Transverse colon (tissue), 4 donors: ENCODE measurements at places on chromosomes 3 and 15. TPM values are rescaled to one million over a fixed set of nuclear protein-coding genes. Genes with fewer than 3 reads are reported as not detected.
A peak's percentile ranks its signal among the peaks of the same experiment; 100 is the strongest.

Gene C3orf49
- not detected for total RNA-seq

GRCh38 chr3:188798556-188799145 lies 373.1 kb upstream of the TPRG1 start:
- no peak for DNase-seq

Gene PTX3
- 1.8 TPM for total RNA-seq

Gene MAN2A2
- 66.5 TPM for total RNA-seq

DNA sequence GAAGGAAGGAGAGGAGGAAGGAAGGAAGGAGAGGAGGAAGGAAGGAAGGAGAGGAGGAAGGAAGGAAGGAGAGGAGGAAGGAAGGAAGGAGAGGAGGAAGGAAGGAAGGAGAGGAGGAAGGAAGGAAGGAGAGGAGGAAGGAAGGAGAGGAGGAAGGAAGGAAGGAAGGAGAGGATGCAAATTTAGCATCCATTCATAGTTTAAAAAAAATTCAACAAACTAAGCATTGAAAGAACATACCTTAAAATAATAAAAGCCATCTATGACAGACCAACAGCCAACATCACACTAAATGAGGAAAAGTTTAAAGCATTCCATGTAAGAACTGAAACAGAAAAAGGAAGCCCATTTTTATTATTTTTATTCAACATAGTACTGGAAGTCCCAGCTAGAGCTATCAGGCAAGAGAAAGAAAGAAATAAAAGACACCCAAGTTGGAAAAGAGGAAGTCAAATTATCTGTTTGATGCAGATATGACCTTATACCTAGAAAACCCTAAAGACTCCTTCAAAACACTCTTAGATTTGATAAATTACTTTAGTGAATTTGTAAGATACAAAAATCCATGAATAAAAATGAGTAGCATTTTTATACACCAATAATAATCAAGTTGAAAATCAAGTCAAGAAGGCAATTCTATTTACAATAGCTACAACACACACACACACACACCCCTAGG lies 52.2 kb upstream of the FXR1 start:
- no peak for DNase-seq

Gene ALPK3
- 3.8 TPM for total RNA-seq

DNA sequence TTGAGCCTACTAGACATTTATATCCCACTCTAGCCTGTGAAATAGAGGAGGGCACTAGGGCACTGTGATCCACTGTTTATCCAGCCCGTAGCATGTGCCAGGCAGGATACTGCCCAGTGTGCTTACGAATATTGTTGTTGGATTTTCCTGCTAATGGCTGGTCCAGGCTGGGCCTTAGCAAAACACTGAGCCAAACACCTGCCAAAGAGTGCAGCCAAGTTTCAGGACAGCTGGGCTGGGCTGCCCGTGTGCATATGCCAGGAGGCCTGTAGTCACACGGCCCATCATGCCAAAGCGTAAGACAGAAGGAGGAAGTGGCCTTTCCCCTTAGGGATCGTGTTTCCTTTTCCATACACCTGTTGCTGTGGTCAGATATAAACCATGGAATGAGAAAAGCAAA lies 54.5 kb upstream of the ABHD10 start:
- DNase-seq, result peak; percentile 39

Gene GPR149
- not detected for total RNA-seq

DNA sequence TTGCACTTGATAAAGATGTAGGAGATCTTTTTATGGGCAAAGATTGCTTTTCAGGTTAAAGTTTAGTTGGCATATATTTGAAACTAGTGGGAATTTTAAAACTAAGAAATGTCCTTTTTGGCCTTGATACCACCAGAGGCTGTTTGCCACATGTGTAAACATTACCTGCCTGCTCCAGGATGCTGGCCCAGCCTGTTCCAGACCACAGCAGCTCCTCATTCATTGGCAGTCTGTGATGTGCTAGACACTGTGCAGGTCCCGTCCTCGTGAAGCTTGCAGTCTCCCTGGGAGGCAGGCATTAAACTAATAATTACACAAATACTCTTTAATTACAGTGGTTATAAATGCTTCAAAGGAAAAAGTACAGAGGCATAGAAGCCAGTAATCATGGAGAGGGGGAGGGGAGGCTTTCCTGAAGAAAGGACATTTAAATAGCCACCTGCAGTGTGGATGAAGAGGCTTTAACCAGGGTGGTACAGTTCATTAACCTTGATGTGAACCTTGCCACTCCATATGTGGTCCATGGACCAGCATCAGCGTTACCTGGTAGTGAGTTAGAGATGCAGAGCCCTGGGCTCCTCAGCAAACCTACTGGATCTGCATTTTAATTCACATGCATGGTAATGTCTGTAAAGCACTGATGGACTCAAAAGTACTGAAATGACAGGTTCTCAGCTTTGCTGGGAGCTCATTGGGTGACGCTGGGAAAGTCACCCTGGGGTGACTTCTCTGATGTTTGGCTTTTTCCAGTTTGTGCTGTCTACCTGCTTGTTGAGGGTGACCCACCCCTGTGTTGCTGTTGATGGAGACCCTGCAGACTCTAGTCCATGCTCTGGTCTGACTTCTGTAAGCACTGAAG lies 5.3 kb downstream of the ZNF710 start:
- DNase-seq, result no peak

DNA sequence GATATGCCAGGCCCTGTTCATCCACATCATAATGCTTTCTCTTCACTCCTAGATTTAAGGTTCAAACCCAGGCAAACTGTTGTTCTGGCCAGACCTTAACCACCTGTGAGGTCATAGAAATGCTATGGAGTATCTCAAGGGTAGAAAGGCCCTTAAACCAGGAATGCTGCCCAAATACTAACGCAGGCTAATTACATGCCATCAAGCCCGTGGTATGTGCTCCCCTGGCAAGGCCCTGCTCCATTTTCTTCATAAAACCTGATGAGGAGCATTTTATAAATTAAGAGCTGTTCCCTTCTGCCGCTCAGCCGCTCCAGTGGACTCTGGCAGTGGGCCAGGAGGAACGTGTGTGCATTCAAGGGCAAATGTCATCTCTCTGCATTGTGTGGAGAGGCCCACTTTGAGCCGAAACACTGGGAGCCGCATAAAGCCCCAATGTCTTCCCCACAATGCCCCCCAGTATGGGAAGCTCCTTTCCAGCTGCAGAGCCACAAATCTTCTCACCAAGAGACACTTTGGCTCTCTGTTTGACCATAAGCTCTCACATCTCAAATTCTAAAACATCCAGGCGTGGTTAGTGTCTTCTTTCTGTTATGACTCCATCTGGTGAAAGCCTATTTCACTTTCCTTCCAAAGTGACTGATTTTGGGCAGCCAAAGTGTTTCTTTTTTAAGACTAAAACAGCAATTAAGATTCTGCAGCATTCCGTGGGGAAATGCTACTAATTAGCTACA lies 210.8 kb upstream of the NR2E3 start:
- DNase-seq, result no peak

Gene POTEB2
- not detected for total RNA-seq

DNA sequence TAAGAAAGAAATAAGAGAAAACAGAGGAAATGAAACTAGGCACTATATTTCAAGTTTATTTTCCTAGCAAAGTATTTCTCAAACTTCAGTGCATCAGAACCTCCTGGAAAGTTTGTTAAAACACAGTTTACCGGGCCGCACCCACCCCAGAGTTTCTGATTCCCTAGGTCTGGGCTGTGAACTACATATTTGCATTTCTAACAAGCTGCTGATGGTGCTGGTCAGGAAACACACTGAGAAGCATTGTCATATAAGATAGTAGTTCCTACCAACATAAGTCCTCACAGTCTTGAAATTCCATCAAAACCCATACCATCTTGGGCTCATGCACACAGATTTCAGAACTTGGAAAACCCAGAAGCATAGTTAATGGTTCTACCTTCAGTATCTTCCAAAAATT lies 8.3 kb downstream of the SLC9A9 start:
- no peak for DNase-seq

Gene GABRR3
- not detected for total RNA-seq

DNA sequence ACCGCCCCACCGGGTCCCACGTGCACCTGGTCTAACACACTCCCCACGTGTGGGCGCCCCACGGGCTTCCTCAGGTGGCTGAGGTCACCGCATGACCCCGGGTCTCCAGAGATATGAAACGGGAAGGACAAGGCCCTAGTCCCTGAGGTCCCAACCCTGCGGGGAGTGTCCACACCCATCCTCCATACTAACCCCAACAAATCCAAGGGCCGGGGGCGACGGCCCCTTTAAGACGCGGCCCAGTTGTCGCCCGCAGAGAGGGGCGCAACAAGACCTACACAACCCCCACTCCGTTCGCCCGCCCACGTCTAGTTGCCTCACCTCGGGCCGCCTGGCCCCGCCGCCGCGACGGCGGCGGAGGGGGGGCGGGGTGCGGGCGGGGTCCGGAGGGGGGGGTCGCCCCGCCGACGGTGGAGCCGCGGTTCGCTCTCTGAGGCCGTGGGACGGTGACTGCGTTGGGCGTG lies 396 bp downstream of the INO80 start:
- peak; percentile 70 for DNase-seq

DNA sequence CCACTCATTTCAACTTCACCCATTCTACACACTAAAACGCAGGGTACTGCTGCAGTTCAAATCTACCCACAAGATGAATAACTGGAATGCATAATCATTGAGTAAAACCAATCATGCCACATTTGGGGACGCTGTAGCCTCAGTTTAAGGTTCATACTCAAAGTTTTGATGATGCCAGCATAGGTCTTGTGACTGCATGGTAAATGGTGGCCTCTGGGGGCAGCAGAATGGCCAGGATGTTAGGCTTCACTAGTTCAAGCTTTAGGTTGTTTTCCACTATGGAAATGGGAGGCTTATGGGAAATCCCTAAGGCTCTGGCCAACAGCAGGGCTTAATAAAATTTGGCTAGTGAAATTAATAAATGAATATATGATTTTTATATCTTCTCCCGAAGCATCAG lies 104.3 kb upstream of the TSC22D2 start:
- no peak for DNase-seq

DNA sequence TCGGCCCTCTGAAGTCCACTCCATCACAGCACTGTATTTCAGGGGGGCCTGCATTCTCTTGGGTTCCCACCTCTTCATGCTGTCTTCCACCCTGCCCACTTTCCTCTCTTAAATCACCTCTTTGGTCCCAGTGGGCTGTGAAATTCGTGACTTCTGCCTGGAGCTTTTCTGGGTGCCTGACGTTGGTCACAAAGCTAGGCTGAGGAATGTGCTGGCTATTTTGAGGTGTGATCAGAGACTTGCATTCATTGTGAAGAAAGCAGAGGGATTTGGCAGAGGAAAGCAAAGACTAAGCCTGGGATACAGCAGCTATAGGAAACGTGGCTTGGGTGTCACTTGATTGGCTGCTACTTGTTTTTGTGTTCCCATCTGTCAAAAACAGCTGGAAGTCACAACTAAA lies 202.5 kb downstream of the SATB1 start:
- DNase-seq, result no peak

GRCh38 chr3:166955201-166955939 lies 424.7 kb downstream of the ZBBX start:
- no peak for DNase-seq

Gene SPESP1
- total RNA-seq, result 1.5 TPM

Gene SKOR1
- total RNA-seq, result 0.27 TPM

- DNase-seq, result no peak
These were observed 84.0 kb upstream of the TRA2B start for GRCh38 chr3:186021673-186022362.

Gene GOLGA8R
- 3.6 TPM for total RNA-seq

DNA sequence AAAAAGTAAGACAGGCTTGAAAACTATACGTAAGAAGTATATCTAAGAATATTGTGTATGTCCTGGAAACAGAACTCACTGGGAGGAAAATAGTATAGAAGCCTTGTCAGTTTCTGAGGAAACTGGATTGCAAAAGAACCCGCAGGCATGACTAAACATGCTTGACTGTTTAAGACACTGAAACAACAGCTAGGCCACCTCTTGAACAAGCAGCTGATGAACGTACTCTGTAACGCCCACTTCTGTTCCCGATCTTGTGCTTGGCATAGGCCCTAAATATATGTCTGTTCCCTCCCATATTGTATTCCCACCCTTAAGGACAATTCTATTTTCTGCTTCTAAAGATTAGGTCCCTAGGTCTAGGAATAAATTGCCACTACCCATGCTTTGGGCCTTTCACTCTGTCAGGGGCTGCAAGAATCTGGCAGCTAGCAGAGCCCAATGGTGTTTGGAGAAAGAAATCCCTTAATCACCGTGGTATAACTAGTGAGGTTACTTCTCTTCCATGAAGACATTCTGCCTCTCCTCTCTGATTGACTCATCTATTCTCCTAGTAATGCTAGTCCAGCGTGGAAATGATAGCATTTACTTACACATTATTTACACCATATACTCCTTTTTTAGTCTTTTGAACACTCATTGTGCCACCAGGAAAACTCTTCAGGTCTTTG lies 46.2 kb downstream of the CD200 start:
- no peak for DNase-seq

Gene SOX14
- not detected for total RNA-seq

Gene KNG1
- total RNA-seq, result 1.6 TPM

Gene CD276
- 62.5 TPM for total RNA-seq

DNA sequence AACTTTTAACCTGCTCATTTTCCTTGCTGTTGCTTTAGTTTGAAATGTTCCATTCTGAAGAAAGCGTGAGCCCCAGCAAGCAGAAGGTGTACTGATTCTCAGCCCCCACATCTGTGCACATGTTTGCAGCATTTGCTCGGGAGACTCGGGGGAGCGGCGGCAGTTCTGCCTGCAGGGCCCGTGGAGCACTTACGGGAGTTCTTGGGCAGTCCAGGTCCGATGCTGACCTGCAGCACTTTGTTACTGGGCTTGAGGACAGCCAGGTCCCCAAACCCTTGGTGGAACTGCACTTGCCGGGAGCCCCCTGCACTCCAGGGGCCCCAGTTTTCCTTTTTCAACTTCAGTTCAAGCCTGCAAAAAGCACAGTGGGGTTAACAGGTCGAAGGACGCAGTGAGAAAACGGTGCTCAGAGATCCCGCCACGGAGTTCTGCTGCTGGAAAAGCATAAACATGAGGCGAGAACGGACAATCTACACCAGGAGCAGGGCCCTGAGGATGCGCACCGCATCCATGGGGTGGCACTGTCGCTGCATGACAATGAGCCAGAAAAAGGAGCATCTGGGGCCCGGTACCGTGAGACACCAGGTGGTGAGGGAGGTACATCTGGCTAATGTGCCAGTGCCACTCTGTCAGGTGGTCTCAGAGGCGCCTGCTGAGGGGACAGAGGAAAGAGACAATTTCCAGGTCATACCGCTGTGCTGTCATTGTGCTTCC lies 45.6 kb upstream of the LDHAL6B start:
- no peak for DNase-seq

- DNase-seq, result no peak
These were observed 120.1 kb upstream of the NMNAT3 start for GRCh38 chr3:139797724-139798343.

GRCh38 chr3:177352424-177352823 lies 155.1 kb upstream of the TBL1XR1 start:
- DNase-seq, result no peak

- DNase-seq, result no peak
These were observed 54.5 kb downstream of the CHD2 start for GRCh38 chr15:92954578-92954977.
